Tibial artery (tissue), 4 donors: ENCODE measurements at places on chromosomes 3 and 15.

DNA sequence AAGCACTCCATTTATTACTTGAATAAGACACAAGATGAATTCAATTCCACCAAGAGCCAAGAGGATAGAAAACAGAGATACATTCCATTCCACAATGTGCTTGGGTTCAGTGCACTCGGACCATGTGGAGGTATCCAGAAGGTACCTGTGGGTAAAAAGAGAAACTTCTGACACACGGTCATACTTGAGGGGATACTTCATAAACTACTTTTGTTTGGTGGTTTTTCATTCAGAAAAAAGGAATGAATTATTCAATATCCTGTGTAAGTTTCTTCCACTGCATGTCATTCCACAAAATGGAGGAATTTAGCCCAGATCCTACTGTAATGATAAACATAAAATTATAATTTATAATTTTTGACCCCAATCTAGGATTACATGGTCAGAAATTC lies 5.7 kb downstream of the TM4SF1 start:
- peaks cover 19% of the 10 kb centered on the region for H3K36me3 ChIP-seq
- H3K4me3 ChIP-seq = no peak overlapping the region
- peak overlapping the region; percentile 12 for H3K27ac ChIP-seq
- peaks cover 14% of the 10 kb centered on the region for H3K4me1 ChIP-seq
- no peaks in the 10 kb centered on the region for H3K27me3 ChIP-seq

- H3K27me3 ChIP-seq = peaks cover 94% of the 10 kb centered on the region
- DNase-seq = no peak
- H3K4me1 ChIP-seq = no peaks in the 10 kb centered on the region
- no peak overlapping the region for H3K27ac ChIP-seq
- no peaks in the 10 kb centered on the region for H3K36me3 ChIP-seq
These were observed 33.0 kb downstream of the ZIC4 start for GRCh38 chr3:147373301-147373700.

DNA sequence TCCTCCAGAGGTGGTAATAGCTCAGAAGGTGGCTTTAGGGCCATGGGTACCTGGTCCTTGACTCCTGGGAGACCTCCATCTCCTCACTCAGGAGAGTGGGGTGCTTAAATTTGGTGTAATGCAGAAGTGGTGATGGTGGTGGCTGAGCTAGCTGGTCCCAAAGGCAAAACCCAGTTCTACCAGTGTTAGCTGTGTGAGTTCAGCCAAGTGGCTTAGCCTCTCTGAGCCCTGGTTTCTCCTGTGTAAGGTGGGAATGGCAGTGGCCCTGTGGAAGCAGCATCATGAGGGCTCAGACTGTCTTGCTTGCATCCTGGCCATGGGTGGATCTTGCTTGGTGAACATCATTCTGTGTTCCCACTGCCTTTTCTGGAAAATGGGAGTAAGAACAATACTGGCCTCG lies 9.4 kb downstream of the SEMA3F start:
- H3K4me3 ChIP-seq = no peak overlapping the region
- H3K36me3 ChIP-seq = no peaks in the 10 kb centered on the region
- H3K4me1 ChIP-seq = peaks cover 100% of the 10 kb centered on the region
- no peak for DNase-seq
- no peaks in the 10 kb centered on the region for H3K27me3 ChIP-seq

DNA sequence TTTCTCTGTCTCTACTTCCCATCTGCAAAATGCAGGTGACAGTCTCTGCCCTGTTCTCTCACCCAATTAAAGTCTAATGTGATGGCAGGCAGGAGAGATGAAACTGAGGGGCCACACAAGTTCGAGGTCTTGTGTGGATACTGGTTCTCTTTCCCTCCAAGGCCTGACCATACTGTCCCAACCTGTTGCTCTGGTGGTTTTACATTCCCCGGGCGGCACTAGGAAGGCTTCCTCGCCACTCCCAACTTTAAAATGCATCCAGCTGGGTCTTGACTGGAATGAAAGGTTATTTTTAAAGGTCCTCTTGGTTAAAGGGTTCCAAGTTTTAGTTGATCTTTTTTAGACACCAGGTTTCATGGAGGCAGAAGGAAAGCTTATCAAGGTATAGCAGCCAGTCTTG lies 37.2 kb downstream of the WHAMM start:
- no peak overlapping the region for H3K4me3 ChIP-seq
- no peak overlapping the region for H3K27ac ChIP-seq
- H3K36me3 ChIP-seq = peaks cover 11% of the 10 kb centered on the region
- no peaks in the 10 kb centered on the region for H3K4me1 ChIP-seq

GRCh38 chr15:40108061-40108854 lies 421 bp downstream of the BMF start:
- peak overlapping the region; percentile 91 for H3K4me3 ChIP-seq
- peak; percentile 94 for DNase-seq
- no peaks in the 10 kb centered on the region for H3K36me3 ChIP-seq

DNA sequence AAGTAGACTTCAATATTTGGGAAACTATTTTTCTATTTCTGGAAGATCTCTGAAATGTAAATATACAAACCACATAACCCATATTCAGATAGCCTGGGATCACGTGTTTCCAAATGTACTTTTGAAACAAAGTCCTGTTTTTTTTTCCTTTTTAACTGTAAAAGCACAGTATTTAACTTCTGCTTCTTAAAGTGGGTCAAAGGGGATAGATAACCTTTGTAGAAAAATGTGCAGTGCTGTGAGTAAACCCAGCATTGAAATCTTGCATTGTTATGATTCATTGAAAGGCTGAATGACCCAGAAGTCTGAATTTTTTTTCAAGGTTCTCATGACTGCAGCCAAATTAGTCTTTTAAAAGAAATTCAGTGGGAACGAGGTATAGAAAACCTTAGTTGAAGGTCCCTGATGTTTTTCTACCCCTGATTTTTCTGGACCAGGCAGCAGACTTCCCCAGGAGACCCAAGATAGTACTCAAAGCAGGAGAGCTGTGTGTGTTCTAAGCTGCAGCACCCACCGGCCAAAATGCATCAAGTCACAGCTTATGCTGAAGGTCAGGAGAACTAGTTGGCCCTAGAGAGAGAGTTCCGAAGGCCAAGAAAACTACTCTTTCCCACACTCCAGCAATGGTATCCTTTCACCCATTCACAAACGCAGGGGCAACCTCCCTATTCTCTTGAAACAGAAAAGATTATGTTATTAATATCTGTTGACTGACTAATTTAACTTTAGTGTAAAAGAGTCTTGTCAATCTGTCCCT lies 43.6 kb upstream of the APH1B start:
- DNase-seq = no peak
- H3K4me1 ChIP-seq = peaks cover 15% of the 10 kb centered on the region
- peak overlapping the region; percentile 17 for H3K4me3 ChIP-seq
- no peaks in the 10 kb centered on the region for H3K27me3 ChIP-seq
- H3K27ac ChIP-seq = peak overlapping the region; percentile 71
- H3K36me3 ChIP-seq = no peaks in the 10 kb centered on the region
